ENCODE measurements at places on chromosomes 4 and X.

DNA sequence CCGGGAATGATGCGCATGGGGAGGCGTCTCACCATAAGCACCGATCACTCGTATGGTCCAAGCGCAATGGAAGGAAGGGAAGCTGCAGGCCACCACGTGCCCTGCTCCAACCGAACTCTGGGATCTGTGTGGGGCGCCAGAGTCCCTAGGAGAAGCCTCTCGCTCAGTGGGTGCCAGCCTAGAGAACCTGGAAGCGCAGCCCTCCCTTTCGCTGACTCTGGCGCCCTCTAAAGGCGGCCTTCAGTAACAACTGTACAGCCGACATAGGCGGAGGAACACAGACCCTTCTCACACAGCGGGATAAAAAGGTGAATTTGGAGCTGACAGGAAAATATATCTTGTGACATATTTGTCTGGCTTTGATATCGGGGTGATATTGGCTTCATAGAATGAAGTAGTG, 76.0 kb downstream of the INTS6L start:
- DNase-seq: peak; percentile 3

- DNase-seq: no peak
These were observed 150.2 kb upstream of the HAND2 start for GRCh38 chr4:173680278-173680677.

DNA sequence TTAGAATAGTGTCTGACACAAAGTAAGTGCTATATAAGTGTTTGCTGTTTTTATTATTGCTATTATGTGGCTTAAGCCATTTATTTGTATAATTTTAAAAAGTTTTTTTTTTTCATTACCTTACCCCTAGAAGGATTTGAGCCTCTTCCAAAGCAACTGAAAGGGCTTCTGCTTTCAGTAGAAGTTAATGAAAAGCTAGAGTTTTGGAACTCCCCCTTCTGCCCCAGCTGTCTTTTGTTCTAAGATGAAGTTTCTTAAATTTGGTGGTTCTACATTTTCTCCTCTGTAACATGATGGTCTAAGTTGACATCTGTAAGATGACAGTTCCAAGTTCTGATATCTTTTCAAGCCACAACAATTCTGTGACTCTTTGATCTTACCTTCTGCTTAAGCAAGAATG, 30.3 kb downstream of the FHIP1A start:
- DNase-seq: no peak

DNA sequence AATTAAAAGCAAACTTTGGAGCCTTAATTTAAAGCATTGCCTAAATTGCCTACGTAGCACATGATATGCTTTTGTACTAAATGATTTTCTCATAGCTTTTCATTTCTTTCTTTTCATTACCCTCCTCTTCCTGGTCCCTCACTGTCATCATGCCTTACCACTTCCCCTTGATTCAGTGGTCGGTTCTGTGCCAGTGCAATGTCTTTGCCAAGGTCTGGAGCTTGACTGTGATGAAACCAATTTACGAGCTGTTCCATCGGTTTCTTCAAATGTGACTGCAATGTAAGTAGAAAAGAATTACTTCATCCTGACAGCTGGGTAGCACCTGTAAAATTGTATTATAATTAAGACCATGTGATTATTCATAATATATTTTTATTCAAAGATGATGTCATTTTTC, 72.5 kb downstream of the C4orf46 start:
- no peak for DNase-seq

GRCh38 chr4:73668782-73669201, 48.6 kb upstream of the RASSF6 start:
- DNase-seq: no peak

DNA sequence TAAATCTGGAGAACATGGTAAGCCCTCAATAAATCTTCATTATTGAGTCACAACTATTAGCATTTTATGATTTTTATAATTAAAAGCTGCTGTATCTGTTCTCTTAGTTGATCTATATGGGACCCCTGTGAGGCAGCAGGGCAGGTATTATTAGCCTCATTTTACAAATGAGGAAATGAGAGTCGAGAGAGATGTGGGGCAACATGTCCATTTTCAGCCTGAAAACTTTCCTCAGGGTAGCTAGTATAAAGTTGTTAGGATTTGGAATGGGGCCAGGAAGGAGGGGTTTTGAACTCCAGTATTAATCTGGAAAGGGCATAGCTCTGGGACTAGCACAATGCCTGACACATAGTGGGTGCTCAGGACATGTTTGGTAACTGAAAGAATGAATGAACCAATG, 191.7 kb upstream of the GPC4 start:
- DNase-seq: no peak

DNA sequence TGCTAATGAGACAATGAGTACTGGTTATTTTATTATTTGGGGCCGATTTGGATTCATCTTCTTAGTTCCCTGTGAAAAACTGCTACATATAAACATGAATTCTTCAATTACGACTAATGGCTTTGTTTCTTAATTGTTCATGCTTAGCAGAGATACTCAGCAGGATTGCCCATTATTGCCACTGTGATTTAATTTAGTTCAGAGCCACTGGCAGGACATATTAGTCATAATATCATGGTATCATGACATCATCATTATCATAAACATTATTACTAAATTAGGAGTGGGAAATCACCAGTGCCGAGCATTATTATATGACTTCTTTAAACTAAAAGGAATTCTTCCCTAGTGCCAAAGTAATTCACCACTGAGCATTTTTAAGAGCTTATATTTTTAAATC, 201.4 kb downstream of the SPOCK3 start:
- no peak for DNase-seq

- DNase-seq: no peak
These were observed 202.7 kb upstream of the HS3ST1 start for GRCh38 chr4:11631416-11631815.

GRCh38 chr4:55125087-55125721, at the start of gene KDR:
Gene KDR, minus strand, starts transcription at chr4:55125595. Its CDS starts 302 bp downstream, at chr4:55125293.
- DNase-seq: no peak

GRCh38 chrX:108447303-108447702, 7.7 kb downstream of the COL4A5 start:
- DNase-seq: no peak

- no peak for DNase-seq
These were observed 624.3 kb upstream of the TENM3 start for GRCh38 chr4:181618896-181619295.

DNA sequence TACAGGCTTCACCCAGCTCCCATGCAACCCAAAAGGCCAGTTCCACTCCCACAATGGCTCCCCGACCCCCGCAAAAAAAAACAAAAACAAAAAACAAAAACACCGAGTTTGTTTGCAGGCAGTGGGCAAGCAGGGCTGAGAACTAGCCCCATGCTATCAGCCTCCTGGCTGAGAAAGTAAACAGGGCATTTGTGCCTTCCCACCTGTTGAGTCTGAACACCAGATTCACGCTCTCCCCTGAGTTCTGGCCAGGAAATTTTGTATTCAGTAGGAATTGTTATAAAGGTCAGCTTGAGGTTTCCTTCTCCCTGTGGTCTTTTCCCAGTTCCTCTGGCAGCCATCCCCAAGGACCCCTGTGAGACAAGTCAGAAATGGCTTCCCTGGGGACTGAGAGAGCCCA, 1066.5 kb downstream of the GLUD2 start:
- DNase-seq: no peak

GRCh38 chr4:41362621-41363383, 106.1 kb downstream of the UCHL1 start:
- no peak for DNase-seq

- DNase-seq: no peak
These were observed 137.8 kb upstream of the HS3ST1 start for GRCh38 chr4:11566444-11567022.

DNA sequence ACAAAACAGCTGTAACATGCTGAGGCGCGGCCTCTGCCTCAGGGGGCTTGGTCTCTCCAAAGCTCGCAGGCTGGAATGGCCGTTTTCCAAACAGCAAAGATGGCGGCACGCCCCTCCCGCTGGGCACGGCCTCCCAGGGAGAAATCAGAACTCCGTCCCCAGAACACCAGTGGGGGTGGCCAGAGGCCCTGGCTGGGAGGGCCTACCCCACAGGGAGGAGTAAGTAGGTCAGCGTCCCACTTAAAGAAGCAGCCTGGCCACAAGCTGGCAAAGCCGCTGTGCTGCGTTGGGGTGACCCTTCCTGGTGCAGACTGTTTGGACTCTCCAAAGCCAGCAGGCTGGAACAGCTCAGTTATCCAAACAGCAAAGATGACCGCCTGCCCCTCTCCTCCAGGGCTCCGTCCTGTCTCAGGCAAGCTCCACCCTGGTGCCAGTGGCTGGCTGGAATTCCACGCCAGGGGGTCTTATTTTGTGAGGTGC, 862.8 kb downstream of the TRIML1 start:
- no peak for DNase-seq

GRCh38 chr4:179325181-179325580, 1882.9 kb upstream of the AGA start:
- no peak for DNase-seq

- DNase-seq: peak; percentile 8
These were observed 671 bp upstream of the EIF4E start for GRCh38 chr4:98929341-98930267.

DNA sequence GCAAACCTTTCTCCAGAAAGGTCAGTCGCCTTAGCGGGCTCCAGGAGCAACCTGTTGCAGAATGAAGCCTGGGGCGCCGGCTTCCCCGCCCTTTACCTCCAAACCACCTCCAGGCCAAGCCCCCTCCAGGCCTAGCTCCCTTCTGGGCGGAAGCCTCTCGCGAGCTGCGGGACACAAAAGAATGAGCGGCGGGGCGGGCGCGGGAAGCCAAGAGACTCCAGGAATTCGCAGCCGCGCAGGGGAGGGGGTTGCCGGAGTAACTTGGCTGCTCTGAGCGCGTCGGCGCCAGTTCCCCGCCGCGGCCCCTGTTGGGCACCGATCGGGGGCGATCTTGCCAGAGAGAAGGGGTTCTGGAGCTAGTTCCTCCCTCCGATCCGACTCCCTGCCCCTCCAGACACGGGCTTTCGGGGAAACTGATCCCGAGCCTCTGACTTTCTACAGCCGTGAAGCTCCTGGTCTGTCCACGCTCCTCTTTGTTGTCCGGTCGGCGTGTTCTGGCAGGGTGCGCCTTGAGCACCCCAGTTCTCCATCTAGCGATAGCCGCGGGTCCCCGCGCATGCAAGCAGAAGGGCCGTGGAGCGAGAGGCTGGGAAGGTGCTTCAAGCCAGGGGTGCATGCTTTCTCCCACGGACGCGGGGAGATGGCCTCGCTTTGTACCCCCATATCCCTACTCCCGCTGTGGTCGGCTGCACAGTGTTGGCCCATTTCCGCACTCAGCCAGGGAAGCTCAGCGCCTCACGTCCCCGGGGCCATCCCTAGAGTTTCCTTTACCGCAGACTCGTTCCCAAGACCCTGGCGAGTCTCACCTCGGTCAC, 1.2 kb downstream of the PROM1 start:
- no peak for DNase-seq

DNA sequence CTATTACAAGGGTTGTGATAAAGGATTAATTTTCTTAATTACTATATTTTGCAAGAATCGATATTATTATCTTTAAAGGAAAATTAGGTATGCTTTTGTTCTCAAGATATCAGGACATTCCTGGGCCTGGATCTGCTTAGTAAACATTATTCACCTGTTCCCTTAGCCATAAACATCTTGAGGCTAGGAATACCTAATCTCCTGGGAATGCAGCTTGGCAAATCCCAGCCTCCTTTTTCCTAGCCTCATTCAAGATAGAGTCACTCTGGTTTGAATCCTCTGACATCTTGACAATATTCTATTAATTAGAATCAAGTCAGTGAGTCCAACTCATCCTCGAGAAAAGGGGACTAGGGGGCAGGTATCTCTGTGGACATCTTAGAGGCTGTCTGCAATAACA, 327.1 kb downstream of the STIM2 start:
- DNase-seq: no peak

- no peak for DNase-seq
These were observed 219.6 kb downstream of the SNCA start for GRCh38 chr4:89617317-89617716.

- no peak for DNase-seq
These were observed 143.8 kb downstream of the FBXW7 start for GRCh38 chr4:152392079-152392478.

GRCh38 chr4:38297061-38297460, 336.9 kb downstream of the PTTG2 start:
- DNase-seq: no peak

DNA sequence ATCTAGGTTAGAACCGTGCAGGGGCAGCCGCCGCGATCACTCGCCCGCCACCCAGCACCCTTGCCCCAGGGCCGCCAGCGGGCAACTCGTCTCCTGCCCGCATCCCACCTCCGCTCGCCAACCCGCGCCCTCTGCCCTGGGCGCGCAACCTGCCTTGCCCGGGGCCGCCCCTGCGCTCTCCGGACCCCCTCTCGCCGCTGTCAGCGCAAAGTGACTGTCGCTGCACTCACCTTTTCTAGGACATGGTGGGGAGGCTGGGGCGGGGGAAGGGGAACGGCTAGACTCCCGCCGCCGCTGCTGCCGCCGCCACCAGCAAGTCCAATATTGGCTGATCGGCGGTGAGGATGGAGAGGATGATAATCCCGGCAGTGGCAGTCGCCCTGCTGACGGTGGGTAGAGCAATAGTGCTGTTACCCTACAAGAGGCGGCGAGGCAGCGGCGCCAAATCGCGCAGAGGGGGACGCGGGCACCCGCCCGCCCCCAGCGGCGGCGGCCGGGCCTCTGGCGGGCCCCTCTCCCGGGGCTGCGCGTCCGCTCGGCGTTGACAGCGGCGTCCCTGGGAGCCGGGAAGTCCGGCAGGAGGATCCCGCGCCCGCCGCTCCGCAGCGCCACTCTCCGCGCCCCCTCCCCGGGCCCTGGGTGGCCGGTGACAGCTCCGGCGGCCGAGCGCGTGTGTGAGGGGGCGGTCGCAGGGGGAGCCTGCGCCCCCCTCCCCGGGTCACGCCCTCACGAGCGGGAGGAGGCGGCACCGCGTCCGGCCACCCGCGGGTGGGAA, 2.3 kb upstream of the NR3C2 start:
- no peak for DNase-seq

DNA sequence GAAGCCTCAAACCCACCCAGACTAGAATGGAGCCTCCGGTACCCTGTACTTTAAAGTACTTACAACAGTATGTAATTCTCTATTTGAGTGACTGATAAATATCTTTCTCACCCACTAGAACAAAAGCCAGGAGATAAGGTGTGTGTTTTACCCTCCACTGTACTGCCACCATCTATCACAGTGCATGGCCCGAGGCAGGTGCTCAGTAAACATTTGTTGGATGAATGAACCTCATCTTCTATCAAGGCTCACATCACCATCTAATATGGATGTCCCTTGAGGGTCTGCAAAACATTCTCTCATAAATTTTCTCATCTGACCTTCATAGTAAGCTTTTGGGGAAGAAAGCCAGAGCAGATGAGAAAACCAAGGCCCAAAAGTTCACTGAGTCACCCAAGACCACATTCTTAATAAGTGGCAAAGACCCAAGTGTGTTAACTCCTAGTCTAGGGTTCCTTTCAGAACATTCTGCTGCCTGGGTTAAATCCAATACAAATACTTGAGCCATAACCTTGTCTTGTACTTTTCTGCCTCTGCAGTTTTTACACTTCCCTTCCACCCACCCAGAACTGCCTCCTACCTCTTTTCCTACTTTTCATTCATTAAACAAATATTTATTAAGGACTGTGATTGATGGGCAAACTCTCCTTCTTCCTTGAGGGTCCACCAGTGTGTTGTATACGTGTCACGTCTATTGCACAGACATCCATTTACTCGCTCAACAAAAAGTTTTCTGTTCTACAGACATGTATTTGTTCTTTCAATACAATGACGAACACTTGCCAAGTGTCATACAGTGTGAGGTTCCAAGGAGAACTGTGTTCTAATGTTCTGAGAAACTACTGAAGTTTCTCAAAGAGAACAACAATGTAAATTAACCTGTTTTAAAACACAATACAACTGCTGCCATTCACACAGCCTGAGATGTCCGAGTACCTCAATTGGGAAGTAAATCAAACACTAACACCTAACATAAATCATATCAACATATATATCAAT, 35.7 kb downstream of the APBB2 start:
- no peak for DNase-seq
